GM19239 (cell line): ENCODE measurements at places on chromosomes 3 and 15.

DNA sequence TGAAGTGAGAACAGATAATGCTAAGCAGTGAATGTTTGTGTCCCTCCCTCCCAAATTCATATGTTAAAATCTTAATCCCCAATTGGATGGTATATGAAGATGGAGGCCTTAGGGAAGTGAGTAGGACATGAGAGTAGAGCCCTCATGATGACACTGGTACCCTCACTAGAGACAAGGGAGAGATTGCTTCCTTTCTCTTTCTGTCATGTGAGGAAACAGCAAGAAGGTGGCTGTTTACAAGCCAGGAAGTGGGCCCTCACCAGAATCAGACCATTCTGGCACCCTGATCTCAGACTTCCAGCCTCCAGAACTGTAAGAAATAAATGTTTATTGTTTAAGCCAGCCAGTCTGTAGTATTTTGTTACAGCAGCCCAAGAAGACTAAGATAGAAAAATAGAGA lies 209.5 kb downstream of the SATB1 start:
- DNase-seq = no peak

DNA sequence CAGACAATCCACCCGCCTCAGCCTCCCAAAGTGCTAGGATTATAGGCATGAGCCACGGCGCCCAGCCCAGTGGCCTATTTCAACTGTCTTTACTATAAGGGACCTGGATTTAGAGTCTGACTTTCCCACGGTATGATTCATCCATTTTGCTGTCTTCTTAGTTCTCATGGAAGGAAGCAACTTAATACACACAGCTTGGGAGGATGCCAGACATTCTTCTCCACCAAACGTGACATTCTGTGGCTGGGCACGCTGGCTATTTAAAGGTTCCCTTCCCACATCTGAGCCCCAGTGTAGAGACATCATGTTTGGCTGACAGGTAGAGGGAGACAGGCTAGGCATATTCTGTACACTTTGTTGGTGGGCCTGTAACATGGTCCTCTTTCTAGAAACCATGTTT lies 26.2 kb downstream of the FAM43A start:
- DNase-seq = no peak

DNA sequence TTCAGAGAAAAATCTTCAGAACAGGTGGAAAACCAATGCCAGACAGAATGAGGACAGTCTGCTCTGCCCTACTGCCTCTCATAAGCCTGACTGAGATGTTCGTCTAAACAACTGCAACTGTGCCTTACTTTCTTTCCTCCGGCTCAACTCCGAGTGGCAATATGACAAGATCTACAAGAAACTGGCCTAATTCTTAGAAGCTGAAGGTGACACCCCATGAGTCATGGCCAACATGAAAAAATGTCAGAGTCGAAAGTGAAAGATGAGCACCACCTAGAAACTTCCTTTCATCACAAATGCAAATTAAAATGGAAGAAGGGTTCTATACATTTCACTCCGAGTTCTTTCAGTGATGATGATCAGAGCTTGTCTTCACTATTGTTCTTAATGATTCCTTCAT lies 12.9 kb downstream of the PCYT1A start:
- peak; percentile 64 for DNase-seq

DNA sequence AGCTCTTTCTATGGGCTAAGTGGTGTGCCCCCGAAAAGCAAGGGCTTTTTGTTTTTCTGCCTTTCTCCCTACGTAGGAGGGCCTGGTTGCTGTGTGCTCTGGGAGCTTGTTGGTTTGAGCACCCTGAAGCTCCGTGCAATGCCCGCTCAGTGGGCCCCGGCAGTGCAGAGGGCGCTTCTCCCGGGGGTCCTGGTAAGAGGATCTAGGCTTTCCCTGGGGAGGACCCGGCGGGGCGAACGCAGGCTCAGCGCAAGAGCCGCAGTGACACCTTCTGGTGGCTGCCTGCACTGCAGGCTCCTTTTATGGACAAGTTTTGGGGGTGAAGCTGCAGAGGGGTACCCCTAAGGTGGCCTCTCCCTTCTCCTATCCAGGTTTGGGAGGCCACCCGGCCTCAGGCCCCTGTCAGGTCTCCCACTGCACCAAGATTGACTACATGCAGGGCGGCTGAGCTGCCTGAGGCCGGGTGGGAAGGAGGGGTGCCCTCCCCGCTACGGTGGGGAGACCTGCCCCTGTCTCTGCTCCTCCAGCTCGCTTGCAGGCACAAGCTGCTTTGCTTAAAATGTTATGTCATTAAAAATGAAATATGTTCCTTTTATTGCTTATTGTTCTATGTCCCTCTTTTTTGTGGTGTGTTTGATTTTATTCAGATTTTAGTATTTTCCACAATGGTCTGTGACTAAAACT lies 387.9 kb downstream of the GABRG3 start:
- no peak for DNase-seq

DNA sequence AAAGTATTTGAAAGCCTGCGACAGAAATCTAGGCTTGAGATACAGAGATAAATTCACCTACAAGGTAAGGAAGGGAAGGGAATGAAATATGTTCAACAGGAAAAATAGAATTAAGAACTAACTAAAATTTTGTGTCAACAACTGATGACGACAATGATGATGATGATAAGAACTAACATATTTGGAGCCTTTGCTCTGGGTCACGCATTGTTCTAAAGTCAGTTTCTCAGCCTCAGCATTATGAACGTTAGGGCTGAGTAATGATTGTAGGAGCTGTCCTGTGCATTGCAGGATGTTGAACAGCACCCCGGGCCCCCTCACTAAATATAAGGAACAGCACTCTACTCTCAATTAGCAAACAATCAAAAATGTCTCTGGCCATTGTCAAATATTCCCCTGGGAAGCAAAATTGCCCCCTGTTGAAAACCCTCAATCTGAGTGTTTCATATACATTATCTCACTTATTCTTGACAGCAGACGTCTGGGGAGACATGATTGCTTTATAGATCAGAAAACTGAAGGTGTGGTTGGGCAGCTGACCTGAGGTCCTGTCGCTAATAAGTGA lies 88.5 kb downstream of the ERC2 start:
- DNase-seq = no peak

DNA sequence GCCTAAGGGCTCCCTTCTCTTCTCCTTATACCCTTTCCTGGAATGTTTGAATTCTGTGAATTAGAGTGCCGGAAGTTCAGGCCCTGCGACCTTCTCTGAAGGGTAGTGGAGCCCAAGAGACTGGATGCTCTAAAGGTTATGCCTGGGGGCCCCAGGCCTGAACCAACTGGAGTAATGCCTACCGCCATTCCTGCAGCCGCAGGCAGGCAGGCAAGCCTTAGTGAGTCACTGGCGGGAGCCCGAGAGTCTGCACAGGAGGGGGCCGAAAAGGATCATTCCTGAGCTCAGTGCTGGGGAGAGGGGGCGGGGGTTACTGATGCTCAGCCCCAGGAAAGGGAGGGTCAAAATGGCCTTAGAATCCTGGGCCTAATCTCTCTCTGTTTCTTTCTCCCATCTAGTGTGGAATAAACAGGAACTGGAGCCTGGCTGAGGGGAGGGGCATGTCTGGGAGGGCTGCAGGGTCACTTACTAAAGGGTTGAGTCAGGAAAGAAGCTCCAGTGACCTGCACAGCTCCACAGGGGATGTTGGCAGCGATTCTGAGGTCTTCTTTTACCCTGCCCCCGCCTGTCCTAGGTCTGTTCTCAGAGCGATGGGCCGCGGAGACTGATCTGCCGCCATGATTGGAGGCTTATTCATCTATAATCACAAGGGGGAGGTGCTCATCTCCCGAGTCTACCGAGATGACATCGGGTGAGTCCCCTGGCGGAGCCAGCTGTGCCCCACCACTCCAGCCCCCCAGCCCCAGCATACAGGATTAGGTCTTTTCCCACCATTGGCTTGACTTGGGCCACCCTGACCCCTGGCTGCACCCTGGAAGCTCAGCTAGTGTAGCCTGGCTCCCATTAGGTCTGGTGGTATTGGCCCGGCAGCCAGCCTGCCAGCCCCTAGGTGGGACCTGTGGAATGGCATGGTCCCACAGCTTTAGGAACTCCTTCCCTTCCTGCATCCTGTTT lies 2.0 kb downstream of the AP2M1 start:
- DNase-seq = no peak

DNA sequence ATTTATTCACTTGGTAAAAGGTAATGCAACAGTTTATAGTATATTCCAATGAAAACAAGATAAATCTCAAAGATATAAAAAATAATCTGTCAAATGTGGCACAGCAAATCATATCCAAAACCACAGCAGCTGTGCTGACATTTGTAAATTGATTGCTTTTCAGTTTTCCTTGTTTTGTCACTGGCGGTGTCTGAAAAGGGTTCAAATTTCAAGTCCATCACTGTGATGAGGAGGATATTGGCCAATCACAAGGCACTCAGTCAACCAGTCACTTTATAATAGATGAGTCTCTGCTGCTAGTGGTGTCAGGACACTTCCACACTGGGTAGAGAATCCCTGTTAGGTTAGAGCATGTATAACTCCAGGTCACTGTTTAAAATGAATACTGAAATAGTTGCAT lies 154.8 kb downstream of the SLC9A9 start:
- DNase-seq = no peak

DNA sequence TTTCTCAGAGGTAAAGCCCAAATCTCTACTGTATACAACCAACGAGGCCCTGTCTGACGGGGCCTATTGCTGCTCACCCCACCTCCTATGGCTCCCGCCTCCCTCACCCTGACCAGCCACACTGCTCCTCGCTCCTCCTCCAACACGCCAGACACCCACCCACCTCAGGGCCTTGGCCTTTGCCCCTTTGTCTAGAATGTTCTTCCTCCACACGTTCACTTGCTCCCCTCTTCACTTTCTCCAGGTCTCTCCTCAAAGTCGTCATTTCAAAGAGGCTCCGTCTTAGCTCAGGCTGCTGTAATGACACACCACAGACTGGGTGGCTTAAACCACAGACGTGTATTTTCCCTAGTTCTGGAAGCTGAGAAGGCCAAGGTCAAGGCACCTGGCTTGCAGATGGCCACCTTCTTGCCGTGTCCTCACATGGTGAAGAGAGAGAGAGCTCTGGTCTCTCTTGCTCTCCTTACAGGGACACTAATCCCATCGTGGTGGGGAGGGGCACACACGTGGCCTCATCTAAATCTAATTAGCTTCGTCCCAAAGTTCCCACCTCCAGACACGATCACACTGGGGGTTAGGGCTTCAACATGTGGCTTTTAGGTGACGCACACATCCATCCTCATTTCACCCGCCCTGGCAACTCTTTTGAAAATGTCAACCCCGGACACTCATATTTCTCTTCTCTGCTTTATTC lies 98.2 kb downstream of the TLE3 start:
- no peak for DNase-seq

GRCh38 chr15:65896236-65896635 lies 26.9 kb downstream of the RAB11A start:
- DNase-seq = no peak

DNA sequence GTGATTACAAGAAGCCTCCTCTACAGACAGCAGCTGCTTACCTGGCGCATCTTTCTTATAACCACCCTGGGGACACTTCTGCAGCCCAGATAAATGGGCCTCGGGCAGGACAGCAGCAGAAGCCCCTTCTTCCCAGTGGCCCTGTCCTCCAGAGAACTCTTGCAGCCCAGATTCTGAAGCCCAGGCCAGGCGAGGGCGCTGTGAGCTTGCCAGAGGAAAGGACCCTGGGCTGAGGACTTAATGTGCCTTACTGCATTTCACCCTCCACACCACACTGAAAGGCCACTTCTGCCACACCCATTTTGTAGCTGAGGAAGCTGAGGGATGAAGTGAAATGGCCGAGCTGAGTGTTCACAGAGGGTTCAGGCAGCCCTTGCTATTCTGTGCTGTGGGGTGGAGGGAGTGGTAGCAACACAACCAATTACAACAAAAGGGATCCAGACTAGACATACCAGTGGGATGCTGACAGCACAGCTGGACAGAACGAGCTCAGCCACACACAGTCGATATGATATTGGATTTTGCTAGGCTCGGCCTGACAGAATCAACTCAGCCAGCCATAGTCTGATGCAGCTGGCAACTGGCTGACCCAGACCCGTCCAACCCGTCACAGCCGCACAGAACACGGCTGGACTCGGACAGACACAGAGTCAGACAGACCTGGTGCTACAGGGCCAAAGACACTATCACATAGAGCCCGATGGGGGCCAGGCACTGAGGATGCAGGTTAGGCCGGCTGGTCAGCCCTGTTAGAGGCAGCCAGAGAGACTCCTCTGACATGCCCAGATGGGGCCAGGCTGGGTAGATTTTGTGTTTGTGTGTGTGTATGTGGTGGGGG lies 7.3 kb downstream of the ACOX2 start:
- no peak for DNase-seq

GRCh38 chr3:173650596-173650995 lies 253.1 kb downstream of the NLGN1 start:
- no peak for DNase-seq

DNA sequence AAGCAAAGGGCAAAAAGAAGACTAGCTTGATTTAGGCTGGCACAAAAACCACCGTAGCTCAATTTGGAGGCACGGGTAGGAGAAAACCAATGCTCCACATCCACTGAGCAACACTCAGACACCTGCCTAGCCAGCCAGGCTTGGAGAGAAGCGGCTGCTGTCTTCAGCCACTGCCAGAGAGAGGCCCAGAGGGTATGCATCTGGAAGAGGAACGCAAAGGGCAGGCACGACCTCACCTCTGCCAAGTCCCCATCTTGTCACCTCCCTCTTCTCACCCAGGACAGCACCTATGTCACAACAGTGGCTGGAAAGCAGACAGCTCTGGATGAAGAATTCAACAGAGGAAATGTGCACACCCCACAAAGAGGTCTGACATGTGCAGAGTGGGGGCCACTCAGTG lies 93.5 kb downstream of the ADAMTS17 start:
- no peak for DNase-seq

DNA sequence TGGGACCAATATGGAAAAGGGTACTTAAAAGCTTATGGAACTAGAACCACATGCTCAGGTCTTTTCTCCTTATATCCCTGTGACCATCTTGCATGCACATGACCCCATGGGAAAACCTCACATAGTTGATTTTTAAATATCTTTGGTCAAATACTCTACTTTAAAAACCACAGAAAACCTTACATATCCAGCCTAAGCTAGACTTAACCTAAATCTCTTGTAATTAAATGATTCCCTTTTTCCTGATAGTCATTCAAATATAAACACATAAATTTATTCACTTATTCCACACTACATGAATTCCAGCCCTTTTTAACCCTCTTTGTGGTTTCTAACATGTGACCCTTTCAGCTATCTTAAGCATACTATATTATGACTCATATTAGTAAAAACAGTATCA lies 46.8 kb downstream of the DNAJC13 start:
- no peak for DNase-seq

DNA sequence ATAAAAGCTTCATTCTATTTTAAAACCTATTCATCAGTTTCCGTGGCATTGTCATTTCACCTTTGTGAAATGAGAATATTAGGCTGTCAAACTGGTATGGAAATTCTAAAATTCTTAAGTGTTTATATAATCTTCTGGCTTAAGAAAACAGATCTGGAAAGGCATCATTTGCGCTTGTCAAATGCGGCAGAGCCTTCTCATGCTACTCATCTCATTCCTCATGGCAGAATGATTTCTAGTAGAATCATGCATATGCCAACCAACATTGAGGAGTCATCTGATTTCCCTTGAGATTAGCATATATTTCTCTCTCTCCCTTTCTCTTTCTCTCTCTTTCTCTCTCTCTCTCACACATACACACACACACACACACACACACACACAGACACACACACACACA lies 48.8 kb downstream of the STRIT1 start:
- no peak for DNase-seq

GRCh38 chr3:13051581-13051980 lies 21.6 kb downstream of the IQSEC1 start:
- DNase-seq = no peak
